ENCODE measurements at places on chromosomes 12 and 14.

- no peak for DNase-seq
Observed at GRCh38 chr14:46279327-46279726, 372.3 kb downstream of the RPL10L start.

DNA sequence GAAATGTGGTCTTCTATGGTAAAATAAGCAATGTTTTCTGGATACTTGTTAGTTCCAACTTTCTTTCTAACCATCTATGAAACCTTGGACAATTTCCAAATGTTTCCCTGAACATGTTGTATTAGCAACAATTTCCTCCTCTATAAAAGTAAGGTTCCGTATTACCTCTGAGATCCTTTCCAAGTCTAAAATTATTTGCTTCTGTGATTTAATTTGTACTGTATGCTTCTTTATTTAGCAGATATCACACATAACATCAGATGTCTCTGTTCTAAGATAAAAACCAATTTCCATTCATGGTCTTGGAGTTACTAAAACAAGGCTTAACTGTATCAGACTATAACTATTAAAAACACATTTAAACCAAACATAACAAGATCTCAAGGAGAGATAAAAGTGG, 177.2 kb downstream of the FOXA1 start:
- no peak for DNase-seq

DNA sequence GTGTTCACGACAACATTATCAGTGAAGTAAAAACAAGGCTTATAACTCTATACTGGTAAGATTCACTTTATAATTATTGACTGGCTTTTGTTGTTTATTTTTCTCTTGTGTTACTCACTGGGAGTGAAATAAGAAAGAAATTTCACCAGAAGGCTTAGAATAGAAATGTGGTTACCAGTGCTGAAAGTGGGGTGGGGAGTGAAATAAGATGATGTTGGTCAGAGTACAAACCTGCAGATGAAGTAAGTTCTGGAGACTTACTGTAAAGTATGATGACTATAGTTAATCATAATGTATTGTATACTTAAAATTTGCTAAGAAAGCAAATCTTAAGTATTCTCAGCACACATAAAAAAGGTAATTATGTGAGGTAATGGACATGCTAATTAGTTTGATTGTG, 198.4 kb downstream of the KLHL28 start:
- no peak for DNase-seq

GRCh38 chr12:51048661-51049251, 629 bp downstream of the LETMD1 start:
- no peak for DNase-seq

GRCh38 chr12:13786646-13787045, 194.8 kb downstream of the GRIN2B start:
- no peak for DNase-seq

GRCh38 chr12:62533087-62533754, 66.6 kb downstream of the MON2 start:
- DNase-seq, result no peak

DNA sequence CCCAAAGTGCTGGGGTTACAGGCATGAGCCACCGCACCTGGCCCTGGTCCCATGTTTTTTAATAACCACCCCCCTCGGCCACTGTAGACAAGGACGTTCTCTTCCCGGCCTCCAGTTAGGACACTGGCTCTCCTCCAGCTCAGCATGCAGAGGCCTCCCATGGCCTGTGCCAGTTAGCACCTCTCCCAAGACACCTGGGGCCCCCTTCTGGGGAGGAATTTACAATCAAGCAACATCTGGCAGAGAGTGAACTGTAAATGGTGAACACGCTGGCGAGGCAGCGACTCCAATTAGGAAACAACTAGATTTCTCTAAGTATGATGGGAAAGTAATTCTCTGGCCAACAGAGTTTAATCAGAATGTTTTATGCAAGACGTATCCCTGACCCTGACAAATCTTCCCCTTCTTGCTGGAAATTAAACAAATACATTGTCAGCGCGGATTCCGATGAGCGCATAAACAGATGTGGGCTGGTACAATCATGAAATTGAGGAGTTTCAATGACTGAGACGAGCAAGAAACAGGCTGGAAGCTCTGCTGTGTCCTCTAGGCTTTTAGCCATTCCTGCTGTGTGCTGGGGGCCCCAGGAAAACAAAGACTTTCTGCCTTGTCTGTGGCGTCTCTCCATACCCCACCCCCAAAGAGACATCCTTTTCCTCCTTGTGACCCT, 61.7 kb upstream of the DLK1 start:
- DNase-seq, result no peak

- no peak for DNase-seq
Observed at GRCh38 chr12:102880783-102881182, 36.3 kb downstream of the PAH start.

DNA sequence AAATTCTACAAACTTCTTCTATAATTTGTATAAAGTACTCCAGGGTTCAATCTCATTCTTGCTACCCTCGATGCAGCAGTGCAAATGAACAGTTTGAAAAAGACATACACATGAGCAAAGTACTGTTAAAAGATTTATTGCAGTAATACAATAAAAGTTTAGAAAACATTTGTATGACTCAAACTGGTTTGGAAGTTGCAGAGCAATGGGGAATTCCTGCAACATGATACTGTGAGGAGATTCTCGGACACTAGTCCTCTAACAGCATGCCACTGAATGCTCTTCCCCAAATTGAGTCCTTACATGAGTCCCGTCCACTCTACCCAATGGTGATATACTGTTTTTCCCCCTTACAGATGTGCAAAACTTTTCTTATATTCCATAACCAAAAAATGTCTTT, 45.4 kb downstream of the ATG14 start:
- DNase-seq, result no peak

Measured in DMS 273 treated with DMSO at 0.1 percent for 48 hours (cell line).